Erythroblast (primary cell): ENCODE measurements at places on chromosomes 5 and 9.

GRCh38 chr5:4866131-4866659 is 273.9 kb upstream of the ADAMTS16 start:
- DNase-seq = no peak

- no peak for DNase-seq
Observed at GRCh38 chr9:133991964-133992779, at the start of gene VAV2. VAV2 (minus strand) TSS chr9:133992324; CDS start chr9:133992278, 46 bp downstream.

GRCh38 chr5:102762562-102763227 is 7.6 kb downstream of the PAM start:
- no peak for DNase-seq

DNA sequence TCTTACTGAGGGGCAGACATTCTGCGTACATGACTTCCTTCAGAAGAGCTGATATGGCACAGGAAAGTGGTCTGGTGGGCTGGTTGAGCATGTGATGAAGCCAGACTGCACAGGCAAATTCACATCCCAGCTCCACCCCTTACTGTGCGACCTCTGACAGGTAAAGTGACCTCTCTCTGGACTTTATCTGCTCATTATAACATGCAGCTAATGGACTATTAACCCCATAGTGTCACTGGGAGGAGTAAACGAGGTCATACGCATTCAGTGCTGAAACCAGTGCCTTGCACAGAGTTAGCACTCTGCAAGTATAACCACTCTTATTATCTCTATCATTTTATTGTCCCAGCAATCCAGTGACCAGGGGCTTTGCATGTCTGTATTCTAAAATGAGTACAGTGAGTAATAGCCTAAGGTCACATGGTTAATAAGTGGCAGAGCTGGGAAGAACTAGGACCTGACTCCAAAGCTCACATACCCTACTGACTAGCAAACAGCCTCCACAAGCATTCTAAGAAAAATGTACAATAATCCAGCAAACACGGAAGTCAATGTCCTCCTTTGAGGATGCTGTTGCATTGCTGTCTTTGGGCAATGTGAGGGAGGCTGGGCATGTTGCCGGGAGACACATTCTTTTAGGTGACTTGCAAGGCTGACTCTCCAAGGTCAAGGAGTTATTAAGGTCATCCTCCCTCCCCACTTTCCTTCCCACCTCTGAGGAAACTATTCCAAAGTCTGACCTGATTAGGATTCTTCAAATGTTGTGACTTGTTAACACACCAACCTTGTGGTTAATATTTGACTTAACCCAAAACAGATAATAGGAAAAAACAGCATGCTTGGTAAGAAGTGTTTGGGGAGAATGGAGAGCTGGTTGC is 19.0 kb downstream of the GLRX start:
- no peak for DNase-seq

DNA sequence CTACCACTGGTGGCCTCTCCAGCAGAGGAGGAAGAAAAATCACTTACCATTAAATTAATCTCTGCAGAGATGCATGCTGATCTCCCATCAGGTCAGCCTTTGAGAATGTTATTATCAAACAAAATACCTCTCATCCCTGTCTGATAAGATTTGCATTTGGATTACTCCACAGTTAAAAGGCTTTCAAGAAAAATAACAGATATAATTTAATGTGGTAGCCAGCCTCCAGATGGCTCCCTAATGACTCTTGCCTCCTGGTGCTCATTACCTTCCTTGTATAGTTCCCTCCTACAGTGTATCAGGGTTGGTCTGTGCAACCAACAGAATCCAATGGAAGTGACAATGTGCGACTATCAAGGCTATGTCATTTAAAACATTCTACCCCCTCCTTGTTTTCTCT is 63.6 kb upstream of the TNPO1 start:
- no peak for DNase-seq

DNA sequence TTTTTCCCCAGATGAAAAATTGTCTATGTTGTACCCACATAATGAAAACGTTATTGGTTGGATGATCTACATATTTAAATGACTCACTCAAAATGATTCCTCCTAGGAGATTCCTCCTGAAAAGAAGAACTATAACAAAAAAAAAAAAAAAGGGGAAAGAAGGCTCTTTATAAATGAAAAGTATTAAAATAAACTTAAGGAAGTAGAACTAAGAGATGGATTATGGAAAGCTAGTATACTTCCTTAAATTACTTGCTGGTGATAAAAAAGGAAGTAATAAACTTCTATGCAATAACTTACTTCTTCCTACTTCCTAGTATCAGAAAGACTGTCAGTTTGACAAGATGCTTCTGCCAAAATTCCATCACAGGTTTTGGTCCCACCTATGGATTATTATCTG is 1087.7 kb downstream of the CDH12 start:
- no peak for DNase-seq

DNA sequence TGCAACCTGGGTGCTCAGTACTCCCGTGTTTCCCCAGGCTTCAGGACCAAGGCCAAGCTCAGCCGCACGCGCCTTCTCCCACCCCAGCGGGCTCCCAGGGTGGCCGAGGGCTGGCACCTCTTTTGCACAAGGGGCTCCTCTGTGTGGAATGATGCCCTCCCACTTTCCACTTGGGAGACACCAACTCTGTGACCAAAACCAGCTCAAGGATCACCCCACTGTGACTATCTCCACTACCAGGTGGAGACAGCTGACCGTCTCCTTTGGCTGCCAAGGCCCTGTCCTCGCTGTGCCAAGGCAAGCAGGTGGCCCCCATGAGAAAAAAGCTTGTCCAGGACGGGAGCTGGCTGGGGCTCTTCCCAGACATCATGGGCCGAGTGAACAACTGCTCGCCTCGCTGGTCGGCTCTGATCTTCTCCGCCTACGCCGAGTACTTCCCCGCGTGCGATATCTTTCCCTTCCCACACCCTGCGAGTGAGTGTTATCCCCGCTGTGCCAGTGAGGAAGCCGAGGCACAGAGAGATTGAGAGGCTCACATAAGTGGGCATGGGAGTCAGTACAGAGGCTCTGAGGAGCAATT is 132.8 kb downstream of the ZNF354C start:
- DNase-seq = no peak

- no peak for DNase-seq
Observed at GRCh38 chr5:23089286-23089685, 236.1 kb upstream of the CDH12 start.

DNA sequence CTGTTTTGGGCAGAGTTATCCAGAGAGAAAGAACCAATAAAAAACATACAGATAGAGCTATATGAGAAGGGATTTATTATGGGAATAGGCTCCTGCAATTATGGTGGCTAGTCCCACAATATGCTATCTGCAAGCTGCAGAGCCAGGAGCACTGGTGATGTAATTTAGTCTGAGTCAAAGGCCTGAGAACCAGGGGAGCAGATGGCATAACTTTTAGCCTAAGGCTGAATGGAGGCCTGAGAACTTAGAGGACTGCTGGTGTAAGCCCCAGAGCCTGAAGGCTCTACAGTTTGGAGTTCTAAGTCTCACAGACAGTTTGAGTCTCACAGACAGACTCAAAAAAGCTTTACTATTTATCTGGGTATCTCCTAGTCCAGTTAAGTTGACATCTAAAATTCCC is 263.8 kb downstream of the FBXL7 start:
- no peak for DNase-seq

- DNase-seq = no peak
Observed at GRCh38 chr5:86986837-86987236, 280.8 kb upstream of the RASA1 start.

GRCh38 chr5:64947031-64947430 is 178.3 kb downstream of the CWC27 start:
- DNase-seq = peak; percentile 52

DNA sequence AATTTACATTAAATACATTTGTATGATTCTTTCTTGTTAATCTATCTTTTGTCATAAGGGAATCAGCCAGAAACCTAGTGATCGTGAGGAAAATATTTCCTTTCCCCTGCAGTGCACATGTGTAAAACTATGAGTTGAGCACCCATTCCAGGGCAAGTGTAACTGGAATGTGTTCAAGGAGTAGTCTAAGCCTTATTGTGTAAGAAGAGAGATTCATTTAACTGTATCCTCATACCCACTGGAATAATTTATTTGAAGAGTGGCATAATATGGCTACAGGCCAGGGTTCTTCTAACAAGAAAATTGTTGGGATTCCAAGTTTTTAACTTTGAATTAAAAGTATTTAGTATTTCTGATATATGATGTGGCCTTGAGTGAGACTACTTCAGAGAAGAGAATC is 1692.7 kb downstream of the EFNA5 start:
- no peak for DNase-seq

DNA sequence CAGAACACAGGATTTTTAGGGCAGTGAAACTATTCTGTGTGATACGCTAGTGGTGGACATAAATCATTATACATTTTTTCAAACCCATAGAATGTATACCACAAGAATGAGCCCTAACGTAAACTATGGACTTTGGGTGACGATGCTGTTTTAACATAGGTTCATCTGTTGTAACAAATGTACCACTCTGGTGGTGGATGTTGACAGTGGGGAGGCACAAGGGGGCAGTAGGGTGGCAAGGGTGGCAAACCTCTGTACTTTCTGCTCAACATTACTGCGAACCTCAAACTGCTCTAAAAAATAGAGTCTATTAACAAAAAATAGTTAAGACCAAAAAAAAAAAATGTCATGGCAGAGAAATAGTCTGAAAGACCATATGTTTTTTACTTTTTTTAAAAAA is 9.1 kb upstream of the MVB12B start:
- no peak for DNase-seq

- DNase-seq = no peak
Observed at GRCh38 chr5:122434205-122434970, 122.4 kb downstream of the SNCAIP start.

DNA sequence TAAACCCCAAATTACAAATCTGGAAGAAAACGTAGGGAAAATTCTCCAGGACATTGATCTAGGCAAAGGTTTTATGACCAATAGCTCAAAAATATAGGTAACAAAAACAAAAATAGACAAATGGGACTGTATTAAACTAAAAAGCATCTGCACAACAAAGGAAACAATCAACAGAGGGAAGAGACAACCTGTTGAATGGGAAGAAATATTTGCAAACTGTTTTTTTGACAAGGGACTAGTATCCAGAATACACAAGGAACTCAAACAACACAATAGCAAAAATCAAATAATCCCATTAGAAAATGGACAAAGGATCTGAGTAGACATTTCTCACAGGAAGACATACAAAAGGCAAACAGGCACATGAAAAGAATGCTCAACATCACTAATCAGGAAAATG is 386.3 kb downstream of the ENC1 start:
- DNase-seq = no peak

GRCh38 chr5:96961053-96961452 is 25.2 kb downstream of the LNPEP start:
- peak; percentile 9 for DNase-seq

DNA sequence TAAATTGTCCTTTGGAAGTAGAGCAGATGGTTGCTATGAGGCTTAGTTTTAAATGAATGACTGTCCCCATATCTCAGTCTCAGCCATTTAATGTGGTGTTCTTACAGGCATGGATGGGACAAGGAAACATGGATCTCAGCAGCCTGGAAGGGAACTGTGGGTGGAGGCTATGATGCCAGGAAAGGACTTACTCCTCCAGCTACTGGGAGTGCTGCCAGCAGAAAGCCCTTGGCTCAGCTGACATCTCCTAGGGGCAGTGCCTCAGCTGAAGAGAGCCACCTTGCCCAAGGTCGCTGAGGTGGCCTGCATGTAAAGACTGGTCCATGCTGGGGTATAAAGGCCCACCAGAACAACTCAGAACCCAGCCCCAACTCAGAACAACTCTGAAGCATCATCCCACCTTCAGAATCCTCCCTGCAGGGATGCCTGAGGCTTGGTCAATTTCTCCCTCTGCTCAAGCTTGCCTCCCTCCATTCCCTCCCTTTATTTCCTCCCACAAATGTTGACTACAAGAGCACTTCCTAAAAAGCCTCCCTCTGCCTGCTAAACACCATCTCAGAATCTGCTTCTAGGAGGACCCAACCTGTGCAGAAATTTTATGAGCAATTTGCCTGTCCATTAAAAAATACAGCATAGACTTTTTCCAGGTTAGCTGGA is 1.8 kb upstream of the PDE8B start:
- DNase-seq = no peak

DNA sequence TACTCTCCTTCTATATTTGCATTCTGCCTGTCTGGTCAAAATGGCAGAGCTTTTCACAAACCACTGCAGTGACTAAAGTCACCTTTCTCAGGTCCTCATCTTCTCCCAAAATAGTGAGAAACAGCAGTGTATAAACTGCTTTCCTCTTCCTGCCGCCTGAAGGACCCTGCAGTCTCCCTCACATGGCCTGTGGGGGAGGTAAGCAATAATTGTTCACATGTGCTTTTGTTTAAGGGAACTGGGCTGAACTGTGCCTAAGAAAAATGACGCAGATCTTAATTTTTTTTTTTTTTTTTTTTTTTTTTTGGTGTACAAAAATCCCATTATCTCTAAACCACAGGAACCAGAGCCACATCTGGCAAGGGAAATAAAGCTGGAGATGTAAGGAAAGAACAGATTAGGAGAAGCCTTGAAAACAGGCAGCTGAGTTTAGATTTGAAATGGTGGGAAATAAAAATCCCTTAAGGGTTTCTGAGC is 131.7 kb upstream of the VLDLR start:
- no peak for DNase-seq

GRCh38 chr9:96565671-96566497 is 53.8 kb downstream of the CDC14B start:
- no peak for DNase-seq

DNA sequence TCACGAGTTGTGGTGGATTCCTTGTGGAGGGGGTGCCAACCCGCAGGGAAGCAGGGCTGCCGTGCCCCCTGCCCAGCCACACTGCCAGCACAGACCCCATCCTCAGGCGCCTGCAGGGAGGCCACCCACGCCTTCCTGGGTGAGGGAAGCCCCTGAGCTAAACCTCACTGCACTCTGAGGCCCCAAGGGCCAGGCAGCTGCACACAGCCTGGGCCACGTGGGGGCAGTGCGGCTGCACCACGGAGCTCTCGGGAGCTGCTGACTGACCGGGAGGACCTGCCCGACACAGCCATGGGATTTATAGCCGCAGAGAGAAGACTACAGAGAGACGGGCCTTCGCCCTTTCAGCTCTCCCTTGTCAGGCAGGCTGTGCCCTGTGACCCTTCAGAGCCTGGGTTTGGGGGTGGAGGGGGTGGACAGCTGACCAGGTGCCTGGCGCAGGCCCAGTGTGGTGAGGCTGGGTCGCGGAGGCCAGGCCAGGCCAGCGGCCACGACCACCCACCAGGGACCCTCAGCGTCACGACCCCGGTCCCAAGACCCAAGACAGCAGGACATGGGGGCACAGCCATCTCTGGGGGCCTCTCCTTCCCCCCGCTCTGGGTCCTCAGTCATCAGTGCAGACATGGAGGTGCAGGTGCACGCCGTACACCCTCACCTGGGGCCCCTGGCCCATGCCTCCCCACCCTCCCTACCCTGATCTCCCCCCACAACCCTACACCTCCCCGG is 4.3 kb upstream of the AHRR start:
- DNase-seq = peak; percentile 66

- no peak for DNase-seq
Observed at GRCh38 chr5:9126490-9126889, 419.4 kb downstream of the SEMA5A start.

DNA sequence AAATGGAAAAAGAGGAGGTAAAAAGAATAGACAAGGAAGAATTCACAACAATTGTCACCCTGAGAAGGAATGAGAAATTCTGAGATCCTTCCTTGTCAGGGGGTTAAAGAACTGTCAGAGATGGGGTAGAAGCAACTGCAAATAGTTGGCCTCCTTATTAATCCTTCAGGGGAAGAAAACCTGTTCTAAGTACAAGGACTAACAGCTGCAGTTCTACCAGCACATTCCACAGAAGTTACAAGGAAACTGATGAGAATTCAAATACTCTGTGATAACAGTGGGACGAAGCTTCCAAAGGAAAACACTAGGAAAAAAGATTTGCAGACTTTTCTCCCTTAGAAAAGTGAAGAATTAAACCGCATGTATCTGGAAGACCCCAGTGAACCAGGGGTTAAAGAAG is 93.7 kb downstream of the OR2K2 start:
- DNase-seq = no peak
